ENCODE measurements at places on chromosomes 16 and 17.

DNA sequence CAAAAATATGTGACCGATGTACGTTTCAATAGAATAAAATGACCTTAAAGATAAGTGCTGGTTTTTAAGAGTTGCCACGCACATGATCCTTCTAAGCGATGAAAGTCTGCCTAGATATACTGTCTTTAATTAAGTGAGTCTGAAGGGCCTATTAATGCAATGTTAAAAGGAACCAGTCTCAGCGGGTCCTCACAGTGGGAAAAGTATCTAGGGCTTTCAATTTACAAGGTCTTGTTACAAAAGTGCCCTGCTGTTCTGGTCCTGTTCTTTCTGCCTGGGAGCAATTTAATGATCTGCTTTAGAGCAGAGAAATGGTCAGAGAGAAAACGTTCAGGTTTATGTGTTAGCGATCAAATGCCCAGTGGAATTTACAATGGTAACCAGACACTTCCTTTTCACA is 864.0 kb downstream of the KCNJ2 start:
- no peak for DNase-seq

GRCh38 chr16:79810449-79811189 is 210.1 kb upstream of the MAF start:
- DNase-seq = no peak

GRCh38 chr17:79974566-79975497 is 60.8 kb downstream of the TBC1D16 start:
- DNase-seq = no peak

GRCh38 chr16:89001117-89002027 is 24.4 kb upstream of the CBFA2T3 start:
- no peak for DNase-seq

DNA sequence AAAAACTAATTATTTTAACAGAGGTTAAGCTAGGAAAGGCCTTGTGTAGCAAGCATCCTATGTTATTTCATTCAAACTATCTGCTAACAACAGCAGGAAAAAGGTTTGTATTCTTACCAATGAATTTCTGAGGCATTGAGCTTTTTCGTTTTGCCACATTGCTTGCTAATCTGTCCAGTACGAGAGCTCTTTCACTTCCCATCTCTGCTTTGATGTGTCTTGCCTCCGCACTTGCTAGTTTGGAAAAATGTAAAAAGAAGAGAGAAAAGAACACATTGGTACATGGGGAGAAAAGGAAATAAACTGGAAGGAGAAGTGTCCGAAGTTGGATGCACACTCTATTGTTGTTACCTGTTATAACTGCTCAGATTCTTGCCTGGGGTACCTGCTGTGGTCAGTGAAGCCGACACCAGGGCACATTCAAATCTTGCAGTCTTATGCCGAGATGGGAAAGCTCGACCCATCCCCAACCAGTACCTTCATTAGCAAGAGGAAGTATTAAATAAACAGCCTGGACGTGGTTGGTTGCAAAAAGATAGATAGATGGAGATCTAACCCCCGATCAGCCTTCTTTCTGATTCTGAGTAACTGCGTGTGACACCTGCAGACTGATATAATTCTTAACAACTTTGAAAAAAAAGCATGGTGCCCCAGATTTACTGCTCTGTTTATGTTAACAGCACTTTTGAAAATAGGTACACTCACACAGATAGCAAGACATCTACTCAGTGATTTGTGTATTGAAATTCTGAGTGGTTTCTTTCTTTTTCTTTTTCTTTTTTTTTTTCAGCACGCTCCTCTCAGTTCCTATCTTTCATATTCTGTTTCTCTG is 40.0 kb downstream of the GRB7 start:
- DNase-seq = no peak

- DNase-seq = no peak
Observed at GRCh38 chr16:87976665-87977064, 25.4 kb downstream of the BANP start.

- DNase-seq = no peak
Observed at GRCh38 chr17:76793775-76794174, 55.9 kb downstream of the MFSD11 start.

DNA sequence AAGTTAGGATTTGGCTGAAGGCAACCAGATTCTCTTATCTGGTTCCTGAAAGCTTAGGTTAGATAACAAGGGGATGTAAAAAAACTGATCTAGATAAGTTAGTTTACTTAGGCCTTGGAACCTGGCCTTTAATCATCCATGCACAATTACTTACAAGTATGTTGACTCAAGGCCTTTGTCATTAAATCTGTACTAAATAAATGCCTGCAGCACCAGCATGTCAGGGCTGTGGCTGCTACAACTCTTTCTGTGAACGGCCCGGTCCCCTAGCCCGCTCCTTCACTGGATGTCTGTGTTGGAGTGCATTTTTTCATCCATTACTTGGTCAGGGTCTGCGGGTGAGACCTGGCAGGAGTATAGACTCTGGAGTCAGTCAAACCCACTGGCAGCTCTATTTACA is 48.4 kb upstream of the ALDH3A1 start:
- DNase-seq = no peak

- DNase-seq = no peak
Observed at GRCh38 chr16:83720981-83721380, 86.8 kb upstream of the HSBP1 start.

GRCh38 chr16:54177862-54178477 is 108.6 kb downstream of the IRX3 start:
- DNase-seq = no peak

DNA sequence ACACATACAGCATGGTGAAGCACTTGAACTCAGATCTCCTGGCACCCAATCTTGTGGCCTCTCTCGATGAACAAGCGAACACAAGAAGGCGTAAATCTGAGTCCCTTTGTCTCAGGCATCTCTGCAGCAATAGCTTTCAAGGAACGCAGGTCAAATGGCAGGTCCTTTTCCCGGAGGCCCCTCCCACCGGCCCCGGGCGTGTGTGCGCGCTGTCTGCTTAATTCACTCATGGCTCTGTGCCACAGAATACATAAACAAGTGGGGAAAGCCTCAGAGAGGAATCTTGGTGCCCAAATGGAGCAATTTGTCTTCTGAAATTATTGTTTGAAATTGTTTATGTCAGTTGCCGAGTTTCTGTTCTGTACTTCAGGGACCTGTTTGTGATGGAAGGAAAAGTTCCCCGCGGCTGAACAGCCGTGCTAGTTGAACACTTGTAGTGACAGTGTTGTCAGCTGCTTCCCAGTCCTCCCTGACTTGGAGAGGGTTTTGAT is 14.8 kb downstream of the MYOCD start:
- DNase-seq = no peak

GRCh38 chr17:32116937-32117336 is 25.4 kb upstream of the RHOT1 start:
- DNase-seq = no peak

DNA sequence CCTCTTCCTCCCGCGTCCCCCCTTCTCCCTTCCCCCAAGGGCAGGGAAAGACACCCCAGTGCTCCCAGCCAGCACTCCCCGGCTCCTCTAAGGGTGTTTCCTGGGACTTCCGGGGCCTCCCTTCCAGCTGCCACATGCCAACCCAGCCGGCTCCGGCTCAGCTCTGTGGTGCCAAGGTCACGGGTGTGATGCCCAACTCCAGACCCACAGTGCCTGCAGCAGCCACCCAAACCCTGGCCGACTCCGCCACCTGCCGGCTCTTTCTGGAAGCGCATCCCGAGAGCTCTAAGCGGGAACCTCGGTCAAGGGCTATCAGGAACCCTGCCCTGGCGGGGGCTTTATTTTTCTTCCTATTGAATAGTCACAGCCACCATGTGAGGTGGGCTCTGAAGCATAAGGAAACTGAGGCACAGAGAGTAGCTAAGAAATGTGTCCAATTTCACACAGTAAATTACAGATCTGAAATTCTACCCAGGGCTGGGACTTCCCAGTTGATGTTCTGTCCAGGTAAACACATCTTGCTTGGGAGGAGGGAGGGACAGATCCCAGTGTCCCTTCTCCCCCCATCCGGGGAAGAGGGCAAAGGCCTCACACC is 3.3 kb upstream of the PPP1R1B start:
- DNase-seq = peak; percentile 22
